ENCODE measurements at places on chromosomes 6 and 20. TPM values are rescaled to one million over a fixed set of nuclear protein-coding genes. Genes with fewer than 3 reads are reported as not detected.

The PRDM13 gene
- not detected for total RNA-seq

The SIRPD gene
- total RNA-seq = not detected

- no peaks in the 10 kb centered on the region for H3K27me3 ChIP-seq
- no peak overlapping the region for H3K27ac ChIP-seq
- H3K36me3 ChIP-seq = no peaks in the 10 kb centered on the region
- no peak for DNase-seq
- peak overlapping the region; percentile 43 for H3K4me3 ChIP-seq
Measured at GRCh38 chr6:146803601-146804000, 204.8 kb downstream of the ADGB start.

The SLC12A5 gene
- not detected for total RNA-seq

DNA sequence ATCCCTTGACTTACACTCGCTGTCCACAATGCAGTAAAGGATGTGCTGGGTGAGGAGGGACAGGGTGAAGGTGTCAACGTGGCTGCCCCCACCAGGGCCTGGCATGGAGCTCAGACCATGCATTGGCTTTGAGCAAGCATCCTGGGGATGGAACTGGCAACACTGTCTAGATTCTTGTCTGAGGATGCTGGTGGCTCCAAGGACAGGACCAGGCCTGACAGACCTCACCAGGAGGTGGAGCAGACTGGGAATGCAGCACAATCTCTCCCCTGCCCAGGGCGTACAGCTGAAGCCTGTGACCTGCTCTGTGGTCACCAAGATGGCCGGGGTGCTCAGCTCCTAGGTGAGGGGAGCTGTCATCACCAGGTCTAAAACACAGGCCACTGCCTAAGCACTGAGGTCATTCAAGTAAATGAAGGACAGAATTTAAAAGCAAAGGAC, 50.9 kb downstream of the MYH7B start:
- no peaks in the 10 kb centered on the region for H3K27me3 ChIP-seq
- no peak overlapping the region for H3K27ac ChIP-seq
- no peak overlapping the region for H3K4me3 ChIP-seq

- H3K27me3 ChIP-seq = no peaks in the 10 kb centered on the region
- H3K36me3 ChIP-seq = no peaks in the 10 kb centered on the region
- DNase-seq = no peak
- peaks cover 11% of the 10 kb centered on the region for H3K4me1 ChIP-seq
- no peak overlapping the region for H3K4me3 ChIP-seq
Measured at GRCh38 chr20:51426718-51427650, 115.5 kb downstream of the NFATC2 start.

- no peak overlapping the region for H3K27ac ChIP-seq
- DNase-seq = no peak
- no peaks in the 10 kb centered on the region for H3K27me3 ChIP-seq
Measured at GRCh38 chr20:57609086-57609841, 11.0 kb downstream of the ZBP1 start.

The STMND1 gene
- not detected for total RNA-seq

- no peak for DNase-seq
- H3K36me3 ChIP-seq = no peaks in the 10 kb centered on the region
- H3K27me3 ChIP-seq = no peaks in the 10 kb centered on the region
- H3K4me3 ChIP-seq = no peak overlapping the region
- no peak overlapping the region for H3K27ac ChIP-seq
Measured at GRCh38 chr6:49607391-49607982, 29.2 kb downstream of the RHAG start.

DNA sequence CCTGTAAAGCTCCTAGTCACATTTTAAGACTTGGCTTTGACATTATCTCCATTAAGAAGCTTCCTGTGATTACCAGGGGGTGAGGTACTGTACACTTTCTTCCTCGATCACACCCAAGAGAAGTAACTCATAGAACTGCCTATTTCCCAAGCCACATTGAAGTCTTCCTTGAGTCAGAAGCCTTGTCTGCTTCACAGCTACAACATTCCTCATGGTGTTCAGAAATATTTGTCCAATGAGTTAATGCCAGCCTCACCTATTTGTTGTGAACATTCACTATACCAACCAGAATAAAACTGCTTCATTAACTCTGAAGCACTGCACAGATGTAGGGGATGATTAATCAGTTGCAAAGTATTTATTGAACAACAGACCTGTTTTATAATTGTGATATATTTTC, 622.3 kb downstream of the PTPRT start:
- H3K27ac ChIP-seq = no peak overlapping the region
- H3K4me3 ChIP-seq = no peak overlapping the region
- no peak for DNase-seq
- H3K4me1 ChIP-seq = no peaks in the 10 kb centered on the region

The PTGIS gene
- total RNA-seq = 465 TPM

The PGC gene
- total RNA-seq = not detected

DNA sequence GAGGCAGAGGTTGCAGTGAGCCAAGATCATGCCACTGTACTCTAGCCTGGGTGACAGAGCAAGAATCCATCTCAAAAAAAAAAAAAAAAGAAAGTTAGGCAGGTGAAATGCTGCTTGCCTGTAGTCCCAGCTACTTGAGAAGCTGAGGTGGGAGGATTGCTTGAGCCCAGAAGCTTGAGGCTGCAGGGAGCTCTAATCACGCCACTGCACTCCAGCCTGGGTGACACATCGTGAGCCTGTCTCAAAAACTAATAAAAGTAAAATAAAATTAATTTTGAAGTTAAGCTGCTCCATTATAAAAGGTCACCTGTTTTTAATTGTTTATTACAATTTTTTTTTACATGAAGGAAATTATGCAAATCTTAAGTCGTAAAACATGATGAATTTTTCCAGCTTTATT, 23.2 kb upstream of the SAMHD1 start:
- H3K27ac ChIP-seq = no peak overlapping the region
- H3K4me1 ChIP-seq = no peaks in the 10 kb centered on the region
- no peak overlapping the region for H3K4me3 ChIP-seq
- no peaks in the 10 kb centered on the region for H3K36me3 ChIP-seq

The NRSN1 gene
- total RNA-seq = not detected

DNA sequence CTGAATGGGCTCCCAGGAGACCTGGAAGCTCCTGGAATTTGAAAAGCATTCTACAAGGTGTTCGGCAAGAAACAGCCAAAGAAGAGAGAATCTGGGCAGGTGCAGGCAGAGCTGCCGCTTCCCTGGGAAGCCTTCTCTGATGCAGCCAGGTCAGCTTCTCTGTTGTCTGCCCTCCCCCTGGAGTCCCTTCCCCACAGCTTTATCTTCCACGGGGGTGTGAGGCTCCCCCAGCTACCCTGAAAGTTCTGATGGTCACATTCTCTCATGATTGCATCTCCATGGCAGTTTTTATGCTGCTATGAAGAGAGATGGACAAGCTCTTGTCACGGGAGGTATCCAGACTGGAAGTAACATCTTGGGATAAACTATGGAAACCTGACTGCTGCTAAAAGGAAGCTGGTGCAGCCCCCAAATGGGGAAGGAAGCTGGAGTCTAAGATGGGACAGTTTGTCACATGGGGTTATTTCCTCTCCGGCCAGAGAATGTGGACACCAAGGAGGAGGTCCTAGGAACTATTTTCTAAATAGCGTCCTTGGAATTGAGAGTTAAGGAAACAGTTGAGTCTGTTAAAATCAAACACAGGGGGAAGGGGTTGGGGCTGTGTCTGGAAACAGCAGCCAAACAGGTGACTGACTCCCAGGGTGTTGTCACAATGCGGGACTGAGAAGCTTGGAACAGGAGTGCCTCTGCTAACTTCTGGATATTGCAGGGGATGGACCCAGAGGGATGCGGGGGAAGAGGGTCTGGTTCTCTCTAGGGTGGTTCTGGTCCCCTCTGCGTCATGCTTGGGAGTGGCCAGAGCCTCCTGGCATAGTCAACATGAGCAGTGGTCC, 91.1 kb downstream of the ASXL1 start:
- no peak overlapping the region for H3K27ac ChIP-seq
- no peaks in the 10 kb centered on the region for H3K4me1 ChIP-seq
- no peak for DNase-seq
- H3K36me3 ChIP-seq = peaks cover 3% of the 10 kb centered on the region
- no peak overlapping the region for H3K4me3 ChIP-seq
- no peaks in the 10 kb centered on the region for H3K27me3 ChIP-seq

GRCh38 chr6:131061751-131062119, 1.3 kb downstream of the EPB41L2 start:
- no peaks in the 10 kb centered on the region for H3K27me3 ChIP-seq
- H3K27ac ChIP-seq = peak overlapping the region; percentile 44
- H3K4me3 ChIP-seq = peak overlapping the region; percentile 92
- DNase-seq = no peak
- no peaks in the 10 kb centered on the region for H3K36me3 ChIP-seq
- peaks cover 4% of the 10 kb centered on the region for H3K4me1 ChIP-seq

GRCh38 chr20:44610313-44610962, 28.1 kb downstream of the PKIG start:
- peaks cover 17% of the 10 kb centered on the region for H3K4me1 ChIP-seq
- H3K4me3 ChIP-seq = no peak overlapping the region
- no peaks in the 10 kb centered on the region for H3K27me3 ChIP-seq
- H3K36me3 ChIP-seq = no peaks in the 10 kb centered on the region
- DNase-seq = no peak

DNA sequence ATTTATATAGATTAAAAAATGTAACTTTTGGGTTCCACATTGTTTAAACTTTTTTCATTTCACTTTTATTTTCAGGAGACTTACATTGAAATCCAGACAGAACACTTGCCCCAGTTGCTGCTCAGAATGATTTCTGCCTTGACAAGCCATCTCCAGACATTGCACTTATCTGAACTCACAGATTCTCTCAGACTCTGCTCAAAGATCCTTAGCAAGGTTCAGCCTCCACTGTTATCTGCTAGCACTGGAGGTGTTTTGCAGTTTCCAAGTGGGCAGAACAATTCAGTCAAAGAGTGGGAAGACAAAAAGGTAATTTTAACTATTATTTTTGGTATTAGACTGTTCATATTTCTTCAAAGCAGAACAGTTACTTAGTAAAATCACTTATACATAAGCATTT, 58.0 kb downstream of the DOP1A start:
- no peak for DNase-seq
- no peaks in the 10 kb centered on the region for H3K4me1 ChIP-seq
- peaks cover 43% of the 10 kb centered on the region for H3K36me3 ChIP-seq
- H3K27me3 ChIP-seq = no peaks in the 10 kb centered on the region
- H3K27ac ChIP-seq = no peak overlapping the region
- no peak overlapping the region for H3K4me3 ChIP-seq

The SLC22A3 gene
- total RNA-seq = 144 TPM

GRCh38 chr6:134936931-134937330, 13.0 kb downstream of the ALDH8A1 start:
- H3K27me3 ChIP-seq = no peaks in the 10 kb centered on the region
- no peaks in the 10 kb centered on the region for H3K36me3 ChIP-seq
- no peak overlapping the region for H3K4me3 ChIP-seq
- H3K27ac ChIP-seq = no peak overlapping the region
- no peak for DNase-seq

- DNase-seq = no peak
- no peak overlapping the region for H3K27ac ChIP-seq
- no peaks in the 10 kb centered on the region for H3K27me3 ChIP-seq
- peaks cover 15% of the 10 kb centered on the region for H3K4me1 ChIP-seq
- H3K4me3 ChIP-seq = no peak overlapping the region
Measured at GRCh38 chr20:18004384-18005031, 35.7 kb downstream of the MGME1 start.

DNA sequence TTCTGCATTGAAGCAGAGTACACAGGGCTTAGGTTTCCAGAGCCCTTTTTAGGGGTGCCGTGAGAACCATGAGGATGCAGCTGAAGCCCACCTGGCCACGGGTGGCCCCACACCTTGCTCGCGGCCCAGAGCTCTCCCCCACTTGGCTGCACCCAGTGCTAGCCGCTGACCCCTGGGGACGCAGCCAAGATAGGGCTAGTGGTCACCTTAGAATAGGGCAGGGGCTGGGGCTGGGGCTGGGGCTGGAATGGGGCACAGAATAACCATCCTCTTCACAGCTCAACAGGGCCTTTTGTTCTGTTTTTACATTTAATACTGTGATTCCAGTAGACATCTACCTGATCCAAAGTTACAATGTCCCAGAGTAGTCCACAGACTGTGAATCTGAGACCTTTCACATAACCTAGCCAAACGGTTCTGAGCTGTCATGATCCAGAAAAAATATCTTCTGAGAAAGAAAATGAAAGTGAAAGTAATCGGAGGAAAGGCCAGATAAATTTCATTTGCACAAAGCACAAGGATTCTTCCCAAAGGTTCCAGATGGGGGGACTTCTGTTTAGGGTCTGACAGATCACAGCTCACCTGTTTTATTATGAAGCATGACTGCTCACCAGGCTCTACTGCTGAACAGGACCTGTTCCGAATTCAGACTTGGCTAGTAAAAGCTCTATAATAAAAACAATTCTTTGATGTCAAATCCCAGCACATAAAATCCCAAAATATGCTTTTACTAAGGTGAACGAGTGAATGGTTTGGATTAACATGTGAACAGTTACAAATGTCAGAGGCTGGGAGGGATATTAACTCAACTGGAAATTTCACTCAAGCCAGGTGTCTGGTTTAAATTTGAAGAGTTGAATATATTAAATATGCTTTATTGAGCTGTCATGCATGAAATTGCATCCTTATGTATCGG, 401.9 kb downstream of the THBS2 start:
- DNase-seq = no peak
- no peaks in the 10 kb centered on the region for H3K4me1 ChIP-seq
- H3K36me3 ChIP-seq = no peaks in the 10 kb centered on the region

The GRM4 gene
- not detected for total RNA-seq

GRCh38 chr20:51034988-51035656, 12.2 kb upstream of the KCNG1 start:
- no peaks in the 10 kb centered on the region for H3K27me3 ChIP-seq
- H3K4me1 ChIP-seq = no peaks in the 10 kb centered on the region
- DNase-seq = no peak
- H3K4me3 ChIP-seq = no peak overlapping the region
- no peak overlapping the region for H3K27ac ChIP-seq

- DNase-seq = no peak
- H3K4me1 ChIP-seq = no peaks in the 10 kb centered on the region
- no peaks in the 10 kb centered on the region for H3K27me3 ChIP-seq
- no peak overlapping the region for H3K4me3 ChIP-seq
Measured at GRCh38 chr6:163998496-163998895, 584.0 kb downstream of the QKI start.

DNA sequence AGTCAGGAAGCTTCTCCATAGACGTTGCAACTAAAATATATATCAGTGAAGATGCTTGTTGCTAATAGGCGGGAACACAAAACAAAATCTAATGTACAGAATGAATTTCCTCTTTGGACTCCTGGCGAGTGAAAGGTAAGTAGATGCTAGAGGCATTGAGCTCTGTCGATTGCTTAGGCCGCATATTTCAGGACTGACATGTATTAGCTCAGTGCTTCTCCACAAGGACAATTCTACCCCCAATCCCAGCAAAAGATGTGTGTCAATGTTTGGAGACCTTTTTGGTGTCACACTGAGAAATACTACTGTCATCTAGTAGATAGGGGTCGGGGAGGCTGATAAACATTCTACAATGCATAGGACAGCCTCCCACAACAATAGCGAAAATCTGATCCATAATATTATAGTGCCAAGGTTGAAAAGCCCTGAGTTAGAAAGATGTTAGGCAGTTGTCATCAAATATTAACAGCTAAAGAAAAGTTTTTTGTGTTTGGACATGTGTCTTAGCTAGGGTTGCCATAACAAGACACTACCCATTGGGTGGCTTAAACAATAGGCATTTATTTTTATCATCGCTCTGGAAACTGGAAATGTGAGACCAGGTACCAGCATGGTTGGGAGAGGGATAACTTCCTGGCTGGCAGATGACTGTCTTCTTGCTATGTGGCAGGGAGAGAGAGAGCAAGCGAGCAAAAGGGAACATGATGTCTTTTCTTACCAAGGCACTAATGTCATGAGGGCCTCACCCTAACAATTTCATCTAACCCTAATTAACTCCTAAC, 48.0 kb upstream of the BCAS1 start:
- H3K27ac ChIP-seq = no peak overlapping the region
- H3K4me3 ChIP-seq = no peak overlapping the region
- H3K4me1 ChIP-seq = no peaks in the 10 kb centered on the region
- H3K36me3 ChIP-seq = no peaks in the 10 kb centered on the region
- no peak for DNase-seq

The MEI4 gene
- not detected for total RNA-seq
